ENCODE measurements at places on chromosomes 3 and 15.

DNA sequence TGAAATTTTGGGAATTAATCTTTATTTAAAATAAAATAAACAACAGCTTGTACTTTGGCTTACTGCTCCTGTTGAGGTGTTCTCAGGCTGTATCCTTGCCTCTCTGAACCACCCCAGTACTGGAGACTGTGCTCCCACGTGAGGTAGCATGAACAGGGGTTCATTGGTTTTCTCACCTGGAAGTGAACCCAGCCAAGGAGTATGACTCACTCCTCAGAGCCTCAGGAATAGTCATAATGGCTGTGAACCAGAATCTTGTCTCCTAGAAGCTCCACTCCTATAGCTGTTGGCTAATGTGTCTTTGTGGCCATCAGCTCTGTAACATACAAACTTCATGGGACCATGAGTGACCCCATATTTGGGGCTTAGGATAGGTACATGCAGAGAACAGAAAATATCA, 122.5 kb upstream of the ST8SIA2 start:
- DNase-seq = no peak

GRCh38 chr3:104126463-104126862, 1240.2 kb upstream of the ALCAM start:
- no peak for DNase-seq

- DNase-seq = peak; percentile 44
Observed at GRCh38 chr3:112302881-112303763, 9.1 kb upstream of the SLC9C1 start.

GRCh38 chr3:117105686-117106085, 396.1 kb downstream of the TUSC7 start:
- peak; percentile 61 for DNase-seq

GRCh38 chr15:31345606-31346366, 19.2 kb downstream of the KLF13 start:
- DNase-seq = no peak

DNA sequence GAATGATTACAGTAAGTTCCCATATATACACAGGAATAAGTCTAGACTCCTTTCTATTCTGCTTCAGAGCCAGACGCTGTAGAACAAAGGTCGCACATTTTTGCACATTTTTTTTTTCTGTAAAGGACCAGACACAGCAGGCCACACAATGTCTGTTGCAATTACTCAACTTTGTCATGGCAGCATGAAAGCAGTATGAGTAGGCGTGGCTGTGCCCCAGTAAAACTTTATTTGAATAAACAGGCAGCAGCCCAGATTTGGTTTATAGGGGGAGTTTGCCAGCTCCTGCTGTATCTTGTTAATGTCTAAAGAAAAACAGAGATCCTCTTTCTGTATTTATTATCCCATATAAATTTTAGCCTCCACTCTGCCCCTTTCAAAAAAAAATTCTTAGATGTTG, 708.3 kb downstream of the FHIT start:
- DNase-seq = no peak

GRCh38 chr15:71199384-71200351, 84.4 kb downstream of the THSD4 start:
- no peak for DNase-seq

- no peak for DNase-seq
Observed at GRCh38 chr3:50389414-50389767, 30.1 kb upstream of the TMEM115 start.

GRCh38 chr15:63940966-63941620, 105.2 kb downstream of the DAPK2 start:
- no peak for DNase-seq

DNA sequence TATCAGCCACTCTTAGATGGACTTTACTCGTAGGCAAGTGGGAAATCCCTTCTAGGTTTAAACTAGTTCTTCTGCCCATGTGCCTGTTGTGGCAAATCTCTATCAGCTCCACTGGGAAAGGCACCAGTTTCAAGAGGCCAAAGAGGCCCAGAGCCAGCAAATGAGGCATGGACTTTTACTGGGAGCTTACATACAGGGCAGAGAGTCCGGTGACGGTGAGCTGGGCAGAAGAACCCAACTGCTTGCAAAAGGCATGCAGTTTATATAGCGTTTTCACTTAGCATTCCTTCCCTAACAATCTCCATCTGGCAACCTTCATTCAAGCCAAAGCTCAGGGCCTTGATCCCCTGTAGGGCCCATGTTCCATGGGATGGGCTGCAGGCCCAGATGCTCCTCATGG, 93.0 kb upstream of the C3orf80 start:
- no peak for DNase-seq

- DNase-seq = peak; percentile 70
Observed at GRCh38 chr3:53303957-53304356, 43.4 kb downstream of the DCP1A start.

- peak; percentile 88 for DNase-seq
Observed at GRCh38 chr3:32596909-32597369, 26.3 kb upstream of the DYNC1LI1 start.

- no peak for DNase-seq
Observed at GRCh38 chr15:80698676-80699075, 3.6 kb downstream of the ABHD17C start.

GRCh38 chr3:45940004-45940780, 3.1 kb upstream of the CXCR6 start:
- no peak for DNase-seq

GRCh38 chr3:156808025-156808424, 18.1 kb upstream of the LEKR1 start:
- peak; percentile 42 for DNase-seq

DNA sequence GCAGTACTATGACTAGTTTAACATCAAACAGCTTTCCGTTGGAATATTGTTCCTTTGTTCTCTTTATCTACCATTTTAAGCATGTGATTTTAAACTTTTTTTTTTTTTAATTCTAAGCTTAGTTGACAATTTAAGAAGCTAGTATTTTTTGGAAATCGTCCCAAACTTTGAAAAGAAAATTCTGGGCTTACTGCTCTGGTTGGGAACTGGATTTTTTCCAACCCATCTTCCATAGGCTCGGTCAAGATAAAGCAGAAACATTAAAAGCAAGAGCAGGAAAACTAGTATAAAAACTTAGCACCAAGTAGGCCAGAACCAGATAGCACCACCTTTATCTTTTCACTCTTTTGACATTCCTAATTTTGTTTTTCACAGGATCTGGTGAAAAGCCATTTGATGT, 49.9 kb downstream of the TSC22D2 start:
- DNase-seq = peak; percentile 76

- peak; percentile 88 for DNase-seq
Observed at GRCh38 chr3:99319961-99320360, 318.4 kb upstream of the COL8A1 start.

GRCh38 chr3:141680620-141681389, 57.3 kb upstream of the RNF7 start:
- peak; percentile 59 for DNase-seq

DNA sequence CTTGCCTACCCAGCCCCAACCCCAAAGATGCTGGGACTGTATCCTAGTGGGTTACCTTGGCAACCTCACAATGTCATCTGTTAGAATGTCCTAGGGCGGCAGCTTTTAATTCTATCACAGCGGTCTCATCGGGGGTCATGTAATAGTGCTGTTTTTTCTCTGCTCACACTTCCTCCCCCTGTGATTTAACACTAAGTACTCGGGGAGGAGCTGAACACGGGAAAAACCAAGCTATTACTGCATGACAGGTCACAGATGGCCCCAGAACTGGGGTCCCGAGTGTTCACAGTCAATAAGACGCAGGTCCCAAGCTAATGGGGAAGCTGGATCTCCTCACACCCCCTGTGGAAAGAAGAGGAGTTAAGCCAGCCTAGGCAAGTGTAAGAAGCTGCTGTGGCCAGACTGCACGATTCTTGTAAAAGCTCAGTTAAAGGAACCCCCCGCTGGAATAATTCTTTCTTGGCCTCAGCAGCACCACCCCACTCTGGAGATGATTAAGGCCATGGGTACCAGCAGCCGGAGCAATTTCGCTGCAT, 2.5 kb upstream of the RFTN1 start:
- no peak for DNase-seq

GRCh38 chr3:182713743-182714517, 79.4 kb upstream of the ATP11B start:
- DNase-seq = peak; percentile 85

DNA sequence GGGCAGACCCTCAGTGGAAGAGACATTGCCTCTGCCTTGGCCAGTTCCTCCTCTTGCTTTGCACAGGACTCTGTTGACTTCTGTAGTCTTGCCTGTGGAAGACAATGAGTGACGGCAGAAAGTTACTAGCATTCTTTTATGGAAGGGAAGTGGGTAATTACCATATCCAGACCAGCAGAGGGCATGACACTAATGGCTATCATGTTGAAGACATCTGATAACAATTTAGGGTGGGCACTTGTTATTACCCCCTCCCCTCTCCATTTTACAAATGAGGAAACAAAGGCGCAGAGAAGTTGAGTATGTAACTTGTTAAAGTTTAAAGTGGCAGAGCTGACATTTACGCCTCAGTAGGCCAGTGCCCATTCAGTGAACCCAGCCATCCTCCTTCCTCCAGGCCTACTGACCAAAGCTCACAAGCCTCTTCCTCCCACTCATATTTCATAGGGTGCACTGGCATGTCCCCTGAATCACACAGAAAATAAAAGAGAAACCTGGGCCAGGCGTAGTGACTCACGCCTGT, 48.2 kb upstream of the FMN1 start:
- DNase-seq = peak; percentile 1

GRCh38 chr15:68488290-68488689, 56.3 kb upstream of the ITGA11 start:
- DNase-seq = no peak

DNA sequence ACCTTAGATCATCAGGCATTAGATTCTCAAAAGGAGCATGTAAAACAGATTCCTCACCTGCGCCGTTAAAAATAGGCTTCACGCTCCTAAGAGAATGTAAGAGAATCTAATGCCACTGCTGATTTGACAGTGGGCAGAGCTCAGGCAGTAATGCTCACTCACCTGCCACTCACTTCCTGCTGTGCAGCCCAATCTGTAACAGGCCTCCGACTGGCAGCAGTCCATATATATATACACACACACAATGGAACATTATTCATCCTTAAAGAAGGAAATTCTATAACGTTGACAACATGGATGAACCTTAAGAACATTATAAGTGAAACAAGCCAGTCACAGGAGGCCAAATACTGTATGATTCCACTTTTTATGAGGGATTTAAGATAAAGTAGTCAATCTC, 24.5 kb downstream of the ZNF148 start:
- DNase-seq = no peak

- DNase-seq = peak; percentile 35
Observed at GRCh38 chr3:146227486-146227885, 23.4 kb downstream of the PLSCR4 start.

Data from fibroblast of the aortic adventitia (primary cell).